Stimulated activated CD4-positive, alpha-beta T cell treated with anti-CD3 and anti-CD28 coated beads, Interleukin-2, amount 100 ng/mL, for 24 hours (primary cell): ENCODE measurements at places on chromosomes 5 and 9.

DNA sequence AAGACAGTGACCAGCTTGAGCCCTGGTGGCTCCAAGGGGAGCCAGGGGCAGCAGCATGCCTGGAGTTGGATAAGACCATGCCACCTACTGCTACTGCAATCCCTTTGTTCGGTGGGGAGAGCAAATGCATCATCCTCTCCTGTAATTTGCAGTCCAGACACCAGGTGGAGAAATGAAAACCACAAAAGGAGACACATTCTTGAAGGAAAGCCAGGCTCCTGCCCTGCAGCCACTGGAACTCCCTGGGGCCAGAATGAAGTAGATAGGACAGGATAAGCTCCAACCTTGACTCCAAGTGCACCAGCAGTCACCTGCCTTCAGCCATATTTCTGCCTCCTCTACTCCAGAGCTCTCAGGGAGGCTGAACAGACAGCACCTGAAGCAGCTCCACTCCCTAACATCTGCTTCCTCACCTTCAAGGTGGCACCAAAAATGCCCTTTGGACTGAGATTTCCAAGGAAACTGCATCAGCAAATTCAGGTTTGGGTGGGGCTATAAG lies 65.1 kb upstream of the IQGAP2 start:
- DNase-seq, result peak; percentile 23

DNA sequence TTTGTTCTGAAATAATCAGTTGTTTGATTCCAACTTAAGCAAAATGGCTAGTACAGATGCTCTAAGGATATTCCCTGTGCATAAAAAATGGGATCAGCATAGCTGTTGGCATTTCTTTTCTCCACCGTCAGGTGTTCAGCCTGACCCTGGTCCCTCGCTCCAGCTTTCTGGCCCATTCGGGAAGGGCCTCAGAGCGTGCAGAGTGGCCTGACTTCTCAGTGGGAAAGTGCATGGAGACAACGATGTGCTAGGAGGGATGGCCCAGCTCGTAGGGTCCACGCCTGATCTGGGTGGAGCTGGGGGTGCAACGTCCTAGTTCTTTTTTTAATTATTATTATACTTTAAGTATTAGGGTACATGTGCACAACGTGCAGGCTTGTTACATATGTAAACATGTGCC lies 319.1 kb upstream of the IRX4 start:
- DNase-seq, result no peak

GRCh38 chr9:111030492-111030891 lies 7.8 kb downstream of the LPAR1 start:
- no peak for DNase-seq

DNA sequence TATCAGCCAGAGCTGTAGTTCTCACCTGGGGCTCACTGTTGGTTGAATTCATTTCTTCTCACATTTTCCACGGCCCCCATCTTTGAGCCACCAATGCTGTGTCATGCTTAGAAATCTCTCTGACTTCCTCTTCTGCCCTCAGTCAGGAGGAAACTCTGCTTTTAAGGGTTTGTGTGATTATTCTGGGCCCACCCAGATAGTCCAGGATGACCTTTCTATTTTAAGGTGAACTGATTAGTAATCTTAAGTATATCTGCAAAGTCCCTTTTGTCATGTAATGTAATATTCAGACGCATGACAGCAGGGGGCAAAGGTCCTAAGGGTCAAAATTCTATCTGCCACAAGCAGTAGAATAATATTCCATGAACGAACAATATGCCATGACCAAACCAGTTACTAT lies 88.4 kb downstream of the AK8 start:
- DNase-seq, result no peak

- no peak for DNase-seq
Measured at GRCh38 chr5:59138509-59138908, 555.6 kb downstream of the RAB3C start.

DNA sequence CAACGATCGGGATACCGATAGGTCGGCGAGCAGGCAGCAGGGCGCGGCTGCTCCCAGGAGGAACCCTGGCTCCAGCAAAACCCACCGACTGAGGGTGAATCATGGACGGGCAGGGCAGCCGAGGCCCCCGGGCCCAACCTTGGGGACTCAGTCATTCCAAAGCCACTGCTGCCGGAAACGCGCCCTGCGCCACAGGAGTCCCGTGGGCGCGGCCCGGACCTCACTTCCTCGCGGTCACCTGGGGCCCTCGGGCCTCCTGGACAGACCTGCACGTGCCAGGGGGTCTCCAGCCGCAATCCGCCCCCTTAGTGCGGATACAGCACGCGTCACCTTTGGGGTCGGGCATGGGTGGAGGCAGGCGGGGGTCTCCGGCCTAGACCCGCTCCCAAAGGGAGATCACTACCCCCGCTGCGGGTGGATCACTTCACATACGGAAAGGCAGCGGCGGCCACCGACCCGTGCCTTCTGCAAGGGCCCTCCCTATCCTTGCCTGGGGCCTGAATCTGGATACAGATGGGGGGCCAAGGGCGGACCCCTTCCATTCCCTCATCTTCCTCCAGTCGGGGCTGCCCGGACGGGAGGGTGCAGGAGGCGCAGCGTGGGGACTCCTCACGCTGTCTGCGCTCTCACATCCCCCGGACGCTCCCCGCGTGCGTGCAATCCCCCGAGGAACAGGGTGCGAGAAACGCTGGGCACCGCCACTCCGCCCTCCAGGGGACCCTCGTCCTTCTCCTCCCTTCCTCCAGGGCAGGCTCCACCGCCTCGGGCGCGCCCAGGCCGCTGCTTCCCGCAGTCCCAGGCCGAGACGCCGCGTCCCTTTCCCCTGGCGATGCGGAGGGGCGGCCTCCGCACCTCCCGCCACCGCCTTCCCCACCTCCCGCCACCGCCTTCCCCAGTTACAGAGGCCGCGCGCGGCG lies 586 bp downstream of the TXN start:
- peak; percentile 57 for DNase-seq

- peak; percentile 72 for DNase-seq
Measured at GRCh38 chr9:89466451-89467277, 31.2 kb downstream of the SEMA4D start.

DNA sequence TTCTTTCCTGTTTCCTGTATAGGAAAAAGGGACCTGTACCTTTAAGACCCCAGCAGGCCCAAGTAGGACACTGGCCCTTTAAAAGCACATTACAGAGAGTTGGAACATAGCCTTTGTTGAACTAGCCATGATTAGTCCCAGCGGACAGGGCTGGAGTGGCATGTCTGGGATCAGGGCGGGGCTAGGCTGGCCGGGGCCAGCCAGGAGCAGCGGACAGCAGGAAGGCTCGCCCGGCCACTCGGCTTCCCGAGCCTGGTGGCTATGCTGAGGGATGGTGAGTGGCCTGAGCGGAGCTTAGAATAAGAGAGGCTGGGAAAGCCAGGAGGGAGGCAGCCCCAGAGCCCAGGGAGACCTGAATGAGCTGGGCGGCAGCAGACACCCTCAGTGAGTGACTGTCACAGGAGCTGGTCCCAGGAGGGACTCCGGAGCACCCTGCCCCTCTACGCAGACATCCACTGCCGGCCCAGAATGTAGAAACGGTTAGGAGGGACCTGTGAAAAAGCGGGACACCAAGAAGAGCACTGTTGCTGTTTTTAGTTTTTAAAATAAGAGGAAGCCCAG lies 92.1 kb downstream of the DAB2IP start:
- DNase-seq, result no peak

- DNase-seq, result peak; percentile 28
Measured at GRCh38 chr9:4741365-4742089, 525 bp upstream of the AK3 start.

GRCh38 chr5:169921949-169922348 lies 58.3 kb downstream of the INSYN2B start:
- no peak for DNase-seq

- no peak for DNase-seq
Measured at GRCh38 chr5:41410737-41411136, 99.7 kb downstream of the PLCXD3 start.

DNA sequence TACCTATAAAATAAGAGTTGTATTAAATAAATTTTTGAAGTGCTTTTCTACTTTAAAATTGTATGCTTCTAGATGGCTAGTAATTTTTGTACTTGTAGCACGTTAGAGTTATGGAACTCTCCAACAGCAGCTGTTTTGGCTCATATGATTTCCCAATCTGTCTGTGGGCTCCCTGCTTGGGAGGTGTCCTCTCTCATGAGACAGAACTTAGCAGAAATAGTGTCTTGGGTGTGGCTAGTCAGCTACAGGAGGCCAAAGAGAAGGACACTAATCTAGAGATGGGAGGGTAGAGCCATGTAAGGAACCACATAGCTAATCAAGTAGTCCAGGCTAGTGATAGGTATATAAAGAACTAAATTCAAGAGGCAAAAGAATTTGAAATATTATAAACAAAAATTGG lies 78.4 kb upstream of the DAB2 start:
- no peak for DNase-seq

GRCh38 chr9:125161284-125161918 lies 18.1 kb upstream of the SCAI start:
- DNase-seq, result no peak

GRCh38 chr5:149550594-149551226 lies 529 bp downstream of the CSNK1A1 start:
- DNase-seq, result peak; percentile 34

GRCh38 chr5:104347119-104347708 lies 784.6 kb upstream of the NUDT12 start:
- no peak for DNase-seq

DNA sequence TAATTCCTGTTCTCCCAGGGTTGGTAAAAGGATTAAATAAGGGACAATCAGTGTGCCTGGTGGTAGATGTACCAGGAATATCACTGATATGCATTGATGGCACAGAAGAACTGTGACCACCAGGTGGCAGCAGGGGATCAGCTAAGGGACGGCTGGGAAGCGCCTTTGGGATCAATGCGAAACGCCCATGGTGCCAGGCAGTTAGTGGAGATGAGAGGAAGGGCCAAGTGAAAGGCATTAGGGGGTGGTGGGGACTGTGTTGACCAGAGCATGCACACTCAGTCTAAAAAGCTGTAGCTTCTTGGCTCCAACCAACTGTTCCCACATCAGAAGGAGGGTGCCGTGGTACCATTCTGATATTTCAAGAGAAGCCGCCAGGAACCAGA lies 55.6 kb downstream of the ARHGEF37 start:
- DNase-seq, result peak; percentile 12

- no peak for DNase-seq
Measured at GRCh38 chr5:32434221-32434620, 10.3 kb downstream of the ZFR start.

DNA sequence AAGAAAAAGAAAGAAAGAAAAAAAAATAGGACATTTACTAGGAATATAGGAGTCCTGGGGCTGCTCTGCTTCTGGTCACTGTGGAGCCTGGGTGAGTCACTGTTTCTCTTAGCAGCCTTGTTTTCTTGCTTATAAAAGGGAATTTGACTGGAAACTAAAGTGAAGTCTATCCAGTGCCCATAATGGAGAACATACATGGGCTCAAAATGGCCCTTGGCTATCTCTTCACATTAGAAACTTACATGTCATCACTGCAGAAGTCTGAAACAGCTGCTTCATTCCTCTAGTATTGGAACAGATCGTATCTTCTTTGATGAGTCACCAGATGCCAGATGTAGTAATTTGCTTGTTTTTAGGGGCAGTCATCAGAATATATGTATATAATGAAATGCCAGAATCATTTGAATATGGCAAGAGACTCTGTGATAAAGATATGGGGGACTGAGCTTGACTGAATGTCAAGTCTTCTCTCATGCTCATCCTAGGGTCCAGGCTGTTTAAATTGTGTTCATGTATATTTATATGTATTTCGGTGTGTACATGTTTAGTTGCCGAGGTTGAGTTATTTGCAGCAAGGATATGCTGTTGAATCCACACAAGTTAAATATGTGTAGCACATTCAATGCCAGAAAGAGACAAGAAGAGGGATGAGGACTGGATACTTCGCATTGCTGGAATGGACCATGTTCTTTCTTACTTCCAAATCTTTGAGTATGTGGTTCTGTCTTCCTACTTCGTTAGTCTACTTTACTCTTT lies 56.7 kb downstream of the SGCD start:
- no peak for DNase-seq

GRCh38 chr9:108142504-108143201 lies 653.1 kb upstream of the KLF4 start:
- no peak for DNase-seq

- DNase-seq, result no peak
Measured at GRCh38 chr5:39031041-39031440, 43.2 kb downstream of the RICTOR start.

GRCh38 chr5:173926359-173926758 lies 38.2 kb downstream of the CPEB4 start:
- DNase-seq, result no peak

GRCh38 chr5:138753794-138754698 lies 821 bp downstream of the CTNNA1 start:
- peak; percentile 64 for DNase-seq

DNA sequence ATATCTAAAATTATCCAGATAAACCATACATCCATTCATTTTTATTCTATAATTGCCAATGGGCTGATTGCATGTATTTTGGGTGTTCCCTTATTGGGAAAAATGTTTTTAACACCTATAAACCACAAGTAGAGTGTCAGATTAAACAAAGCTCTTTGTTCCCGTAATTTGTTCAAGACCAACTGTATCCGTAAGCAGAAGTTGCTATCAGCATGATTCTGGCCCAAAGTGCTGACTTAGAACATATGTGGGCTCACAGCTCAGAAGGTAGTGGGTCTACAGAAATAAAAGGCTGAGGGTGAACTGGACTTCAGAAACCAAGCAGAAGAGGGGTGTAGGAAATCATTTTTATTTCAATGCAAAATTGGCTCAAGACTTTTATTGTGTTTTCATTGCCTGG lies 23.5 kb upstream of the IL7R start:
- no peak for DNase-seq

GRCh38 chr9:135248111-135248510 lies 160.6 kb downstream of the OLFM1 start:
- DNase-seq, result no peak

- no peak for DNase-seq
Measured at GRCh38 chr5:147918101-147918685, 11.9 kb upstream of the C5orf46 start.

DNA sequence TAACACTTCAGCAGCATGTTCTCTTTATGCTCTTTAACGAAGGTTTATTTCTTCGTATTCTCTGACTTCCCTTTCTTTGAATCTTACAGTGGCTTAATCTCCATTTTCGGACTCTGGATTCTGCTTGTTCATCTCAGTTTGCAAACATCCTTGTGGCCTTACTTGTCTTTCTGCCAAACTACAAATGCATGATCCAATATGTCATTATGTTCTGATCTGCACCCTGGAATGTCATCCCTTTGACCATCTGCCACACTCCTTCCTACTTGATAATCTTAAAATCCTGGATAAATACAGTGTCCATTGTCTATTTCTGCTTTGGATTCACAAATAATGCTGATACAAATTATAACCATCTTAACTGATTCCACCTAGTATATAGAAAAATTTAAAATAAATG lies 499.2 kb downstream of the CDH18 start:
- DNase-seq, result no peak

- peak; percentile 20 for DNase-seq
Measured at GRCh38 chr9:87336914-87337333, 160.7 kb upstream of the DAPK1 start.

GRCh38 chr9:94906181-94906580 lies 179.7 kb downstream of the AOPEP start:
- no peak for DNase-seq

DNA sequence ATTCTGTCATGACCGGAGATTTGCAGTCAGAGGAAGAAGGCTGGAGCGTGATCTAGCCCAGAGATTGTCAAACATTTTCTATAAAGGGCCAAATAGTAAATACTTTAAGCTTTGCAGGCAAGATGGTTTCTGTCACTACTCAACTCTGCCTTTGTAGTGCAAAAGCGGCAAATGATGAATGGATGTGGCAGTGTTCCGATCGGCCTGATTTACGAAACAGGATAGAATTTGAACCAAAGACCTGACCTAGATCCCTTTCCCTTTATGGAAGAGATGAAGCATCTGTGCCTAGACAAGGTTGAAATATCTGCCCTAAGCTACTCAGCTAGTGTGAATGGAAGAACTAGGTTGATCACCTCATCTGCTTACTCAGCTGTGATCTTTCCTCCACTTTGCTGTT lies 209.5 kb downstream of the YTHDC2 start:
- DNase-seq, result no peak
